ENCODE measurements at places on chromosomes 11 and 22. TPM values are rescaled to one million over a fixed set of nuclear protein-coding genes. Genes with fewer than 3 reads are reported as not detected.

- H3K36me3 ChIP-seq: no peaks in the 10 kb centered on the region
- H3K4me1 ChIP-seq: no peaks in the 10 kb centered on the region
- no peaks in the 10 kb centered on the region for H3K27me3 ChIP-seq
- no peak overlapping the region for H3K4me3 ChIP-seq
- no peak for DNase-seq
Measured at GRCh38 chr22:26998716-26999115, 341.3 kb downstream of the MIAT start.

DNA sequence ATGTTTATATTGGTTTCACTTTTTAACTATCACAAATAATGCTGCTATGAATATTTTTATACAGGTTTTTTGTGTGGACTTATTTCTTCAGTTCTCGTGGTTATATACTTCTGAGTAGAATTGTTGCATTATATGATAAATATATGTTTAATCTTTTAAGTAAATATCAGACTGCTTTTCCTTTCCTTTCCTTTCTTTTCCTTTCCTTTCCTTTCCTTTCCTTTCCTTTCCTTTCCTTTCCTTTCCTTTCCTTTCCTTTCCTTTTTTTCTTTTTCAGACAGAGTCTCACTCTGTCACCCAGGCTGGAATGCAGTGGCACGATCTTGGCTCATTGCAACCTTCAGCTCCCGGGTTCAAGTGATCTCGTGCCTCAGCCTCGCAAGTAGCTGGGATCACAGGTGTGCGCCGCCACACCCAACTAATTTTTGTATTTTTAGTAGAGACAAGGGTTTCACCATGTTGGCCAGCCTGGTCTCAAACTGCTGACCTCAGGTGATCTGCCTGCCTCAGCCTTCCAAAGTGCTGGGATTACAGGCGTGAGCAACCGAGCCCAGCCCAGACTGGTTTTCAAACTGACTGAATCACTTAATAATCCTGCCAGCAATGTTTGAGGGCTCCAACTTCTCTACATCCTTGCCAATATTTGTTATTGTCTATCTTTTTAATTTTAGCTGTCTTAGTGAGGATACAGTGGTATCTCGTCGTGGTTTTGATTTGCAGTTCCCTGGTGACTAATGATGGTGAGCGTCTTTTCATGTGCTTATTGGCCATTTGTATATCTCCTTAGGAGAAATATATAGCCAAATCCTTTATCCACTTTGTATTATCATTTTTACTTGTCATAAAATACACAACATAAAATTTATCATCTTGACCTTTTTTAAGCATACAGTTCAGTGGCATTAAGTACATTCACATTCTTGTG, 21.9 kb downstream of the HTR3B start:
- H3K27ac ChIP-seq: no peak overlapping the region
- DNase-seq: no peak
- no peak overlapping the region for H3K4me3 ChIP-seq

Gene CCDC81
- 0.94 TPM for total RNA-seq

- H3K4me3 ChIP-seq: no peak overlapping the region
- H3K27ac ChIP-seq: no peak overlapping the region
Measured at GRCh38 chr22:37032535-37033460, 13.3 kb downstream of the MPST start.

Gene DDX25
- total RNA-seq: not detected

DNA sequence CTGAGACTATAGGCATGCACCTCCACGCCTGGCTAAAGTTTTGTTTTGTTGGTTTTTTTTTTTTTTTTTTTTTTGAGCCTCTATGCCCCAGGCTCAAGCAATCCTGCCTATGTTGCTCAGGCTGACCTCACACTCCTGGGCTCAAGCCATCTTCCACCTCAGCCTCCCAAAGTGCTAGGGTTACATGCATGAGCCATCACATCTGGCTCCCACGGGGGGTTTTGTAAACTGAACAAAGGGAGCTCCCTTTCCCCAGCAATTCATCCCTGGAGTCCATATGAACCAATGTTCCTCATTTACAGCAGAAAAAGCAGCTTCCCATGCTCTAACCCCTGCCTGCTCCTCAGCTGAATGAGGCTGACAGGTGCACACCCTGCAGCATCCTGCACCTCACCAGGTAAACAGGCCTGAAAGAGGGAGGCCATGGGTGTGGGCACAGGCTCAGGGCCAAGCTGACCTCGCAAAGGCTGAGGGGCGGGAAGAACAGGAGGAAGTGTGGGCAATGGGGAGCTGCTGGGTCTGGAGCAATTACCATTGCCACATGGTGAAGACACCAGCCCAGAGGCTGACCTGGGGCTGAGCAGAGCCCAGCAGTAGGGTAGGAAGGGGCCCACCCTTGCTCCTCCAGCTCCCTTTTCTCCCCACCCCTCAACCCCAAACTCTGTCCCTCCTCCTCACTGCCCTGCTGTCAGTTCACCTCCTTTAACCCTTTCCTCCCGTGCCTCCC, 58.2 kb downstream of the RBX1 start:
- peak overlapping the region; percentile 9 for H3K27ac ChIP-seq
- H3K4me3 ChIP-seq: no peak overlapping the region
- no peak for DNase-seq
- no peaks in the 10 kb centered on the region for H3K27me3 ChIP-seq
- H3K4me1 ChIP-seq: no peaks in the 10 kb centered on the region
- H3K36me3 ChIP-seq: no peaks in the 10 kb centered on the region
